Frontal cortex (tissue), 4 donors: ENCODE measurements at places on chromosomes 1 and 21.
A peak's percentile ranks its signal among the peaks of the same experiment; 100 is the strongest.

GRCh38 chr21:33980276-33980916 is 64.8 kb upstream of the ATP5PO start:
- DNase-seq, result no peak

DNA sequence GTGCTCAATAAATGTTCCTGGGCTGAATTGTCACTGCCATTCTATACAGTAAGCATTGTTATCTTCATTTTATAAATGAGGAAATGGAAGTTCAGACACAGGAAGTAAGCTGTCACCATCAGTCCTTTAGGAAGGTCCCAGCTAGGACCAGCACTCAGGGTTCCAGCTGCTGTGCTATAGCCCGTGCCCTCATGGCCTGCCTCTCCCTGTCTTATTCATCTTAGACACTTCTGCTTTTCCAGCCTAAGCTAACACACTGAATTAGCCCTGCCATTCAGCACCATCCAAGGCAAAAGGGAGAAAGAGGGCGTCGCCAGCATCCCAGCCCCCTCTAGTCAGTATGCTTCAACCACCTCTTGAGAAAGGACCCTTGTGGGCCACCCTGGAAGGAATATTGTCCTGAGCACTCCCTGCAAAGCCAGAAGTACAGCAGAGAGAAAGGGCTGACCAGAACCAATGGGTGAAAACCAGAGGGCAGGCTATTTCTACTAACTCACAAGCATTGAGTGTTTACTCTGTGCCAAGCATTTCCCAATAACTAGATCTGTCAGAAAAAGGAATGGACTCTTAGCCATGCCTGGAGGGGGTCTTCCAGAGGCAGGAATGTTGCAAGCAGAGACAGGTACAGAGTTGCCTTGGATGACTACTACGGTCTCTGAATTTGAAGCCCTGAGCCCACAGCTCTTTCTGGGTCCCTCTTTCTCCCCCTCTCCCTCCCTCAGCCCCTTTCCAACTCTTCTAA is 77.9 kb upstream of the NFIA start:
- no peak for DNase-seq

DNA sequence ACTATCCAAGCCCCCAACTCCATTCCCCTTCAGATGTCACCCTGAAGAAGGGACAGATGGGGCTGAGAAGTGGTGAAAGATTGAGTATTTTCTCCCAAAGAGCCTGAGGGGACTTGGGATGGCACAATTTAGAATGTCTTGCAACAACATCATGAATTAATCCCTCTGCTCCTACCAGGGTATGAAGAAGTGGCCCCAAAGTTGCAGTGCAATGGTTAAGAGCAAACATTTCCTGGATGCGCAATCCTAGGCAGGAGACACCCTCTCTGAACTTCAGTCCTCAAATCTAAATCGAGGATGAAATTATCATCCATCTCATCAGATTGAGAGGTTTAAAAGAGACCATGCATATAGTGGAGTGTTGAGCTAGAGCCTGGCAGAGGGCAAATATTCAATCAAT is 28.6 kb upstream of the CITED4 start:
- no peak for DNase-seq

DNA sequence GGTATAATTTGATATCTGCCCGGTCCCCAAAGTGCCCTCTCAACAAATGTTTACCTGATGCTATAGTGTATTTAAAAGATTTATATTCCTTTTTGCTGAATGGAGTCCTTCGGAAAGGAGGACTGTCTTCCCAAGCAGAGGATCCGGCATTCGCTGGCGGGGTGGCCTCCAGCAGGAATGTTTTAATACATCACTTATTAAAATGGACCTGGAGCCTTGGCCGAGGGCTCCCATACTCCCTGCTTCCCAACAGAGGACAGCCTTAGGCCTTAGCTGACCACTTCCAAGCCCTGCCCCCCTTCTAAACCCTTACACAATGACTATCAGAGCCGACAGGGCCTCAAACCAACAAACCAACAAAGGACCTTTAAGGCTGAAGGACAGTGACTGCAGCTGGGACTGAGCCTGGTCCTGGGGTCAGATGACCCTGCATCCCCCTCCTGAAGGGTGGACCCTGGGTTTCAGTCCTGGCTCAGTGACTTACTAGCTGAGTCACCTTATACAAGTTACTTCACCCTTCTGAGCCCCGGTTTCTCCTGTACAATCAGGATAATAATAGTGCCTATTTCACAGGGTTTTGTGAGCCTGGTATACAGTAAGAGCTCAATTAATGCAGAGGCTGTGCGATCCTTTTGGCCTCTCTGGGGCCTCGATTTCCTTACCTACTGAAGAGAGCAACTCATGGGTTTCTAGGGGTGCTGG is 5.6 kb downstream of the CAMK2N1 start:
- DNase-seq, result no peak

DNA sequence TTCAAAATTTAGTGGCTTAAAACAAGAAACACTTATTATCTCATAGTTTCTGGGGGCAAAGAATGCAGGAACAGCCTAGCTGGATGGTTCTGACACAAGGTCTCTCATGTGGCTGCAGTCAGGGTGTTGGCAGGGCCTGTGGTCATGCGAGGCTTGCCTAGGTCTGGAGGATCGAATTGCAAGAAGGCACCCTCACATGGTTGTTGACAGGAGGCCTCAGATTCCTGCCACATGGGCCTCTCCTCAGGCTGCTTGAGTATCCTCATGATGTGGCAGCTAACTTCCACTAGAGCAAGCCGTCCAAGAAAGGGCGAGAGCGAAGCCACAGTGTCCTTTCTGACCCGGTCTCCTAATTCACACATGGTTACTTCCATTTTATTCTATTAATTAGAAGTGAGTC is 6.2 kb upstream of the NRIP1 start:
- no peak for DNase-seq

DNA sequence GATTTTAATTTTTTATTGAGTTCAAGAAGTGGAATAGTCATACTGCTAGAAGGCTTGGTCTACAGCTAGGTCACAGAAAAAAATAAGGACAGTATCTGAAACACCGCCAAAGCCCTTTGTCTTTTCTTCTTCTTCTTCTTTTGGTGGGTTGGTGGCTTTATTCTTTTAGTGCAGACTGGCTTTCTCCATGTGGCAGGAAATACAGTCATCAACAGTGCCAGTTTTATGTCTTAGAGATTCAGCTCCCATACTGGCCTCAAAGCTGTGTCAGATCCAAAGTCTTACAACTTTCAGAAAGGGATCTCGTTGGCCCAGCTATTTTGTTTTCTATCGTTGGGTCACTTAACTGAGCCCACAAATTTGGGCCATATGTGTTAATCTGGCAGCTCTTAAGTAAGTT is 58.2 kb downstream of the FNBP1L start:
- DNase-seq, result no peak

- no peak for DNase-seq
Observed at GRCh38 chr1:221576268-221576667, 165.6 kb downstream of the DUSP10 start.

- no peak for DNase-seq
Observed at GRCh38 chr21:43321611-43322010, 105.3 kb downstream of the SIK1 start.

DNA sequence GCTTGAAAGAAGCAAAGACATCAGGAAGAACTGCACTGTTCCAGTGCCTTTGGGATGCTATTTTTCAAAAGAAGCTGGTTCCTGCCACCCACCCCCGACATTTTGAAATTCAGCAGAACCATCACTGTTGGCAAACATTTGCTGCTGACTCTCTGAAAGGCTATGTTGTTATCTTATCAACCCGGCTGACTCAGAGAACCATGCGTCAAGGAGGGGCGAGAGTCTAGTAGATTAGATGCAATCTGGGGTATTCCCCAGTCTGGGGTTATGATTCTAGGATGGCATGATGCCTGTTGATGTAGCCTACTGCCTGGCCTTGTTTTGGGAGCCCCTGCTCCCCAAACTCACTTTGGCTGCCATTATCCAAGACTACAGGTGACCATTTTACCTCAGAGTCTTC is 267.8 kb upstream of the RUNX1 start:
- no peak for DNase-seq

GRCh38 chr1:43924516-43924915 is 9.1 kb upstream of the ARTN start:
- DNase-seq, result no peak

GRCh38 chr1:245292141-245292540 is 137.4 kb downstream of the KIF26B start:
- DNase-seq, result no peak

- no peak for DNase-seq
Observed at GRCh38 chr1:67584938-67585337, 100.1 kb upstream of the GADD45A start.

DNA sequence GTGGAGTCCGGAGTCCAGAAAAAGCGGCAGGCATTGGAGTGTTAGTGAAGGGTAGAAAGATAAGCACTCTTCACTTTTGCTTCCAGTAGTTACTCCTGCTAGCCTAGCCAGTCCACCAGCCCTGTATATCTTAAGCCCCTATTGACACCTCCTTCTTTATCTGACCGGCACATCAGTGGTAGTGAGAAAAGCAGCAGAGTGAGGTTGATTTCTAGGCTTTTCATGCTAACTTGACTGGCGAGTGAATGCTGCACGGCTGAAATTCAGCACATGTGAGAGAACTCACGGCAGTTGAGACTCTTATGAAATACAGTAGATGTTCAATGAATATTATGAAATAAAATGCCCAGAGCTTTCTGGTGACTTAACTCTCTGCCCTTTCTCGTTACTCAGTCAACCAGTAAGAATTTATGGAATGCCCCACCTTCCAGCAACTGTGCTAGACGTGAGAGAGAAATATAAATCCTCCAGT is 128.2 kb downstream of the CACHD1 start:
- no peak for DNase-seq

- peak; percentile 21 for DNase-seq
Observed at GRCh38 chr1:33709783-33710718, 153.8 kb upstream of the HMGB4 start.

- no peak for DNase-seq
Observed at GRCh38 chr1:83545066-83545862, 453.7 kb downstream of the TTLL7 start.

GRCh38 chr1:100323419-100324106 is 28.7 kb upstream of the CDC14A start:
- no peak for DNase-seq

DNA sequence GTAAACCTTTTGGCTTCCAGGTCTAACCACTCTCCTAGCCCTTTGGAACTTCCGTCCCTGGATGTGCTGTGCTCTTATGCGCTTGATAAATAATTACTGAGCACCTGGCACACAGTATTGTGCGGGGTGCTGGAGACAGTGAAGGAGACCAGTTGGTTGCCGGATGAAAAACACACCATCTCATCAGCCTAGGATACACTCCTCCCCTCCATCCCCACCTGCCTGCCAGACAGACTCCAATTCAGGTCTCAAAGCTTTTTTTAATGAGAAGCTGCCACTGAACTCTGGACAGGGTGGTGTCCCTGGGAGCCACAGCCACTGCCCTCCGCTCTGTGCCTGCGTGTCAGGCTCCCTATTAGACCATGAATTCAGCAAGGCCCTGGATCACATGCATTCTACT is 9.2 kb downstream of the GNB1 start:
- DNase-seq, result no peak

DNA sequence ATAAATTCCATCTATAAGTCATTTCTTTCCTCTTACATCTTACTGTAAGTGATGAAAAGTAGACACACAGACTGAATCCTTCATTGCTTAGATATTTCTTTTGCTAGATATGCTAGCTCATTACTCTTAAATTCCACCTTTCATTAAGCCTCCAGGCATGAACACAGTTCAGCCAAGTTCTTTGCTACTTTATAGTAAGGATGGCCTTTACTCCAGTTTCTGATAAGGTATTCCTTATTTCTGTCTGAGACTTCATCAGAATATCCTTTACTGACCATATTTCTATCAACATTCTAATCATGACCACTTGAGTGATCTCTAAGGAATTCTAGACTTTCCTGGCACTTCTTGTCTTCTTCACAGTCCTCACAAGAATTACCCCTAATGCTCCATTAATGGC is 191.7 kb upstream of the KCTD3 start:
- DNase-seq, result no peak

- DNase-seq, result no peak
Observed at GRCh38 chr1:231091415-231091814, 51.4 kb upstream of the FAM89A start.

DNA sequence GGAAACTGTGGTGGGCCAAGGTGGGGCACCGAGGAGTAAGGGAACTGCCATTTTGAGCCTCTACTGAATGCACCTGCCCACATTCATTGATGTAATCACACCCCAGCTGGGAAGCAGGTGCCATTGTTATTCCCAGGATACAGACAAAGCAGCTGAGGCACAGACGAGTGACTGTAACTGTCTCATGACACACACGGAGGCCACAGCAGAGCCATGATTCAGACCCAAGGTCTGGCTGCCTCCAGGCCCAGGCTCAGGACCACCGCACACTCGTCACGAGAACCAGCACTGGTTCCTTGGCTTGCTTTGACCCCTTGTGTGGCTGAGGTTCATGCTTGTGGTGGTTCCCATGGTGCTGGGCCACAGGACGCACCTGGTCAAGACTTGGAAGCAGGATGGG is 45.6 kb upstream of the CLIC4 start:
- no peak for DNase-seq

GRCh38 chr1:932776-933602 is 9.3 kb downstream of the SAMD11 start:
- no peak for DNase-seq

DNA sequence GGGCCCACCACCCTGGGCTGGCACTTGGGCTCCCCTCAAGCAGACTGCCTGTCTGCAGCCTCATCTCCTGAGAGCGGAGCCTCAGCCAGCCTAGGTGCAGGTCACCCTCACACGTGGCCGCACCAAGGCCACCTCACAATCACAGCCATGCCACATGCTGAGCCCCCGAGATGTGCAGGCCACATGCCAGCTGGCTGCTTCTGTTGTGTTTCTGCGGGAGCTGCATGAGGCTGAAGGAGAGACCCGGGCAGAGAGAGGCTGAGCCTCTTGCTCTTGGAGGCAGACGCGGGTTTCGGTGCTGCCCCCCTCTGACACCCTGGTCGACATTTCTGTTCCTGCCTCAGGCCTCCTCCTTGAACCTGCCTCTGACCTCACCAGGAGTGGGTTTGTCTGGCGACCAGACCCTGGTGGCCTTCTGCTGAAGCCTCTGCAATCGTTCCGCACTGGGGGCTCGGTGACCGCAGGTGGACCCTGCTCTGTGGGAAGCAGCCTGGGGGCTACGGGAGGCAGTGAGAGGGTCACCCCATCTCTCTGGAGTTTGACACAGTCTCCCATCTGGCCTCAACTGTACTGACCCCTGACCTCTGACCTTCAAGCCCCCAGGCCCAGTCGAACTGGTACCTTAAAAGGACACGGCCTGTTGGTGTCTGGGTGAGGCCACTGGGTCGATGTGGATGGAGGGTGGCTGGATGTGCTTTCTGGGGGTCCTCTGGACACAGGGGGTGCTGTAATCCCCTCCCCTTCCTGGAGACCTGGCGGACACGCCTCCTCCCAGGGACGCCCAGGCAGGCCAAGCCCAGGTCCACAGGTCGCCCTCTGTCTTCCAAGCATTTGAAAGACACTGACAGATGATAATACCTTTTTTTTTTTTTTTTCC is 13.0 kb upstream of the C1orf174 start:
- DNase-seq, result no peak

DNA sequence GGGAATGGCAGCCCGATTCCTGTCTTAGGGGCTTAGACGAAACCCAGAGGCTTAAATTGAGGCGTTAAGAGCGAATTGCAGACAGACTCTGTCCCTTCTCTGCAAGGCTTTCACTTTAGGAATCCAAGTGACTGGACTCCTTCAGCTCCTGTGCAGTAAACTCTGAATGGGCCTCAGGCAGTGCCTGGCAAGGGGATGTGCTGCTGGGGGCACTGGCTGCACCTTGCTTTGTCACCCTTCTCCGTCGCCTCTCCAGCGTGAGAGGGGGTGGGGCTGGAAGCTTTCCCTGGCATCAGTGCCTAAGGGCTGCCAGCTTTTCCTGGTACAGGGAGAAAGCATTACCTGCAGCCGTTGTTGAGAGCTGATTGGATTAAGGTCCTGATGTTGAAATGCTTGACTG is 39.9 kb upstream of the NFASC start:
- DNase-seq, result no peak
